ENCODE measurements at places on chromosomes 16 and 17.

DNA sequence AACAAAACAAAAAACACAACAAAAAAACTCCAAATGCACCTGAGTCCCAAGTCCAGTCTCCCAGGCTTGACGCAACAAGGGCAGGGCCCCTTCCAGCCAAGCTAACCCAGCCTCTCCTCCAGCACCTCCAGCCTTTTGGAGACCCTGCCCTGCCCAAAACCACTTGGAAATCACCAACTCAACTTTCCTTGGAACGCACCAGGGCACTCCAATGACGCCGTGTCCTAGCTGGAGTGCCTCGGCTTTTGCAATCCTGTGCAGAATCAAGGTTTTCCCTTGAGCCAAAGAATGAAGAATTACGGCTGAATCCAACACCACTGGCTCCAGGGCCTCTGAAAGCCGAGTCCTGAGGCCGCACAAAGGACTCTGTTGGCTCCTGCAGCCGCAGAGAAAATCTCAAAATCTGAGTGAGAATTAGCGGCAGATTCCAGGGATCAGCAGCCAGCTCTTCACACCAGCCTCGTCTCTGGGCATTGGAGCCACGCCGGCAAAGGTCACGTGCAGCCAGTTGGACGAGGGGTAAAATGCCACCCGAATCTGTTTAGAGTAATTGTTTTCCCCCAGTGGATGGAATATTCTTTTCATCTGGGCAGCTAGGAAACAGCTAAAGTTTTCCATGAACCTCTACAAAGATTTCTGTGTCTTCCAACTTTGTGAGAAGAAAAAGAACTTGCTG is 9.7 kb upstream of the BAIAP2 start:
- DNase-seq = no peak

DNA sequence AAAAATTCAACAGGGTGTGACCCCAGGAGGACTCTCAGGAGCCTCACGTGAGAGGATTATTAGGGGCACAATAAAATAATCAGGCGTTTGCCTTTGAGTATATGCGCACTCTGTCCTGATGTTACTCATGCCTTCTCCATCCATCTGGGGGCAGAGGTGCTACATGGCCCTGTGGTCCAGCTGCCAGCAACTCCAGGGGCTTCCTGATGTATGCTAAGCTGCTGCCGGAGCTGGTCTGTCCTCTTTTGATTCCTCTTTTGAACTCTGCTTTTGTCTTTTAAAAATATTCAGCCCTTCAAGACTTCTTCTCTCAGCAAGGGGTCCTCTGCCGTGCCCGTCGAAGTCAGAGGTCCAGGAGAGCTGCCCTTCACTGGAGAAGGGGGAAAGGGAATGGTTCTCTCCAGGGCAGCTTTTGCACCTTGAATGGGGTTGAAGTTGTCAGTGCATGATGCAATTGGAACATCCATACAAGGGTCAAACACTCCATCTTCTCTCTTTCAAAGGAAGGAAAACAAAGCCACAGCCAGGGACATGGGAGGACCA is 431.4 kb downstream of the SHISA9 start:
- DNase-seq = no peak

DNA sequence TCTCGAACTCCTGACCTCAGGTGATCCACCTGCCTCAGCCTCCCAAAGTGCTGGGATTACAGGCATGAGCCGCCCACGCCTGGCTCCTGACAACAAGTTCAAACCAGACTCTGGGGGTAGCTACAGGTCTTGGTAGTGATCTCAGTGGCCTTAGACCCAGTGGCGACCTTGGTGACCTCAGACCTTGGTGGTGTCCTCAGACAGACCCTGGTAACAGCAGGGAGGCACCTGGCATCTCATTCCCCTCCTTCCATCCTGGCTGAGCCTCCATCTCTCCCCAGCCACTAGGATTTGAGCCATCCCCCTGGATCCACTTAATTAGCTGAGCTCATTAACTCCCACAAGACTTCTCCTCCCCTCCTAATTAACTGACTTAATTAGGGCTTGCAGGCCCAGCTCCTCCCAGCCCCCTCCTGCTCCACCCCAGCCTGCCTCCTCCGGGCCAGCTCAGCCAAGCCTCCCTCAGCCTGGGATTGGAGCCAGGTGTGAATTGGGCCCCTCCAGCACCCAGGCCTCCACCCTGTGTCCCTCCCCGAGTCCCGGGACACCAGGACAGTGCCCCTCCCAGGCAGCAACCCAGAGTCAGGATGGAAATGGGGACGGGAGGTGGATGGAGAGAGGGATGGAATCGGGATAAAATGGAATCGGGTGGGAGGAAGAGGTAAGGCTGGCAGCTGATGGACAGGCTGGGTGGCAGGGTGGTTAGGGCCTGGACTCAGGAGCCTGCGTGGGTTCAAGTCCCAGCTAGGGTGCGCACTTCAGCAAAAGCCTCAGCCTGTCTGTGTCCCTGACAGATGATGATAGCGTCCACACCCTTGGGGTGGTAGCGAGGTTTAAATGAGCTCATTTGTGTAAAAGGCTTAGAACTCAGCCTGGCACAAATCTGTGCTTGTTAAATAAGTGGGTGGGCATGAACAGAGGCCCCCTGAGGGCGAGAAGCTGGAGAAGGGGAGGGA is 11.2 kb upstream of the SBK1 start:
- DNase-seq = no peak

GRCh38 chr17:43907998-43908721 is 824 bp upstream of the MPP2 start:
- DNase-seq = no peak

GRCh38 chr17:11241611-11242226 is 706 bp downstream of the SHISA6 start:
- no peak for DNase-seq

DNA sequence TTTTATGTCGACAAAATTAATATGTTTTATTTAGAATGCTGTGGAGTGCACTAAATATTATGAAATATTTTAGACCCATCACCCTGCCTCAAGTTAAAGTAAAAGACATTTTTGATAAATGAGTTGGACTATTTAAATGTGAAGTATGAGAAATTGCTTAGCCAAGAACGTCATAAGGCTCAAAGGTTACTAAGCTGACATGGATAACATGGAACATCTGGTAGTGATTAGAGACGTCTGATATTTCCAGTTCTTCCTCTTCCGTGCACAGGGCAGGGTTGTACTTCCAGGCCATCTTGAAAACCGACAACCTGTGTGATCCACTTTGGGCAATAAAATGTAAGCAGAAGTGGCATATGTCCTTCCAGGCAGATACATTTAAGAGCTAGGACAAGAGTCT is 7.2 kb upstream of the CCL8 start:
- DNase-seq = no peak

DNA sequence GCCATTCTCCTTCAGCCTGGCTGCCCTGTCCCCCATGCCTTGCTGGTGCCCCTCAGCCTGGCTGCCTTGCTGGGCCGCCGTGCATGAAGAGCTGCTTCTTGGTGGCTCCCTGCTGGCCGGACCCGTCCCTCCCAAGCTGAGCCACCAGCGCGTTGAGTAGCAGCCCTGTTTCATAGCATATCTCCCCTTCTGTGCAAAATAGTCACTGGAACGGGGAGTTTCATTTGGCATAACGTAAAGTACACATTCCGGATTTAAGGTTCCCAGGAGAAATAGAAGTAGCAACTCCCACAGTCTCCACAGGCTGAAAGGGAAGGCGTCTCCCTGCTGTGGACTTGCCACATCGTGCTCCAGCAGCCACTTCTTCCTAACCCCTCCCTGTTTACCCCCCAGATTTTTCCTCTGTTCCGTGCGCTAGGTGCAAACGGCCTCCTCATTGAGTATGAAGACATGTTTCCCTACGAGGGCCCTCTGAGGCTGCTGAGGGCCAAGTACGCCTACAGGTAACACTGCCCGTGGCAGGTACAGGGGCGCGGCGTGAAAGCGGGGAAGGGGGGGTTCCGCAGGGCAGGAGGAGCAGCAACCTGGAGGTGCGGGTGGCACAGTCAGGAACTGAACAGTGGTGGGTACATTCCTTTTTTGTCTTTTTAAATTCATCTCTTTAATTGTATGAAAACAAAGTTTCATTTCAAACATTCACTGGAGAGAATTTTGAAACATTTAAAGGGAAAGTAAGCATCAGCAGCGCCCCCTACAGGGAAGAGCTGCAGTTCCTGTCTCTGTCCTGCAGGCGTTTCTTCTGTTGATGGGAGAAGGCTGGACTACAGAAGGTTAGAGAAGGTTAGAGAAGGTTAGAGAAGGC is 5.8 kb upstream of the OGFOD3 start:
- no peak for DNase-seq

GRCh38 chr16:988471-989353 is 7.1 kb downstream of the SOX8 start:
- DNase-seq = no peak

GRCh38 chr16:1176280-1176897 is 23.5 kb downstream of the CACNA1H start:
- DNase-seq = no peak
